Endothelial cell of coronary artery (primary cell): ENCODE measurements at places on chromosomes 4 and X. TPM values are rescaled to one million over a fixed set of nuclear protein-coding genes. Genes with fewer than 3 reads are reported as not detected.

The TNMD gene
- not detected in 2 replicates for total RNA-seq

The TCEAL3 gene
- total RNA-seq, result 11.9 and 15.4 TPM in 2 replicates

The RNF150 gene
- 0.09 and 0.56 TPM in 2 replicates for total RNA-seq

The PCYT1B gene
- total RNA-seq, result under 0.01 TPM in 1 of 2 replicates, not detected in the other

The MAGEA8 gene
- not detected in 2 replicates for total RNA-seq

The CA5B gene
- total RNA-seq, result 1.6 and 3.0 TPM in 2 replicates

The PSAPL1 gene
- not detected in 2 replicates for total RNA-seq

The GPRASP1 gene
- 0.99 and 2.2 TPM in 2 replicates for total RNA-seq

The PPARGC1A gene
- not detected in 2 replicates for total RNA-seq

The XAGE2 gene
- not detected in 2 replicates for total RNA-seq

The TRIM61 gene
- 0.19 TPM in 1 of 2 replicates, not detected in the other for total RNA-seq

The CCKAR gene
- total RNA-seq, result not detected in 2 replicates

The SLC25A6 gene
- 174 and 232 TPM in 2 replicates for total RNA-seq

The STARD8 gene
- total RNA-seq, result 6.1 and 7.8 TPM in 2 replicates

The EVC gene
- 11.6 and 33.7 TPM in 2 replicates for total RNA-seq

The DSPP gene
- not detected in 2 replicates for total RNA-seq

The GATA1 gene
- not detected in 2 replicates for total RNA-seq

The FAM53A gene
- 1.3 and 1.4 TPM in 2 replicates for total RNA-seq

The RHOXF1 gene
- total RNA-seq, result not detected in 2 replicates

The BTK gene
- total RNA-seq, result 0.09 TPM in 1 of 2 replicates, not detected in the other

The SSX2B gene
- not detected in 2 replicates for total RNA-seq

The CPZ gene
- total RNA-seq, result 1.2 TPM in 1 of 2 replicates, not detected in the other

The ARHGEF38 gene
- total RNA-seq, result not detected in 2 replicates

The MFAP3L gene
- 0.36 and 1.4 TPM in 2 replicates for total RNA-seq

The BTC gene
- total RNA-seq, result 0.09 TPM in 1 of 2 replicates, not detected in the other

The BCORL1 gene
- total RNA-seq, result 1.3 and 3.4 TPM in 2 replicates

The SRPK3 gene
- total RNA-seq, result 0.09 TPM in 2 replicates

The VCX3B gene
- not detected in 2 replicates for total RNA-seq

The TMPRSS11B gene
- total RNA-seq, result not detected in 2 replicates

The ANKRD50 gene
- 68.3 and 160 TPM in 2 replicates for total RNA-seq
